ENCODE measurements at places on chromosomes 1 and 21.

DNA sequence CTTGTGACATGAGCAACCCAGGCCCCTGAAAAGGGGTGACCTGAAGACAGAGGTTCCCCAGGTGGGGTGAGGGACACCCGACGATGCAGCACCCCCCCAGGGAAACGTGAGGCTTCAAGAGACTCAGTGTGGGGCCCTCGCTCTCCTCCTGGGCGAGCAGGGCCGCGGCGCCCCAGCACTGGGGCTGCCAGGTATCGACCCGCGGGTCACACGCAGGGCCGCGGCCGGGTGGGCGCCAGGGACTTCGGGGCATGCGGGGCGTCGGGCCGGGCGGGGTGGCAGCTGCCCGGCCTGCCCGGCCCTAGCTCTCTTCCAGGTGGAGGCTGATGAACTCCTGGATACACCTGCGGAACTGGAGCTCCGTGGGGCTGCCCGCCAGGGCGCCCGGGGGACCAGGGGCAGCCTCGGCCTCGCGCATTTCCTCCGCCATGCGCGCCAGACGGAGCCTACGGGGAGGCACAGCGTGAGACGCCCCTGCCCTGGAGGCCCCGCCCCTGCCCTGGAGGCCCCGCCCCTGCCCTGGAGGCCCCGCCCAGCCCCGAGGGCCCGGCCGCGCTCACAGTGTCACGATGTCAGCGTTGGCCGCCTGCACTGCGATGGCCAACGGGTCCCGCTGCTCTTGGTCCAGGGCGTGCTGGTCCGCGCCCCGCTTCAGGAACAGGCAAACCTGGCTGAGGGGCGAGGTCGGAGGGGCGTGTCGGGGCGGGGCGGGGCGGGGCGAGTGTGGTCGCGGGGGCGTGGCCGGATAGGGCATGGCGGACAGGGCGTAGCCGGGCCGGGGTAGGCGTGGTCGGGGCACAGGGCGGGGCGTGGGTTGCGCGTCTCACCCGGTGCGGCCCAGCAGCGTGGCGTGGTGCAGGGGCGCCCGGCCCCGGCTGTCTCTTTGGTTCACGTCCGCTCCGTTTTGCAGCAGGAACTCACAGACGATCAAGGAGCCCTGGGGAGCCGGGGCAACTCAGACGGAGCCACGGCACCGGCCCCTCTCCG is 13.3 kb downstream of the SCNN1D start:
- DNase-seq = no peak

DNA sequence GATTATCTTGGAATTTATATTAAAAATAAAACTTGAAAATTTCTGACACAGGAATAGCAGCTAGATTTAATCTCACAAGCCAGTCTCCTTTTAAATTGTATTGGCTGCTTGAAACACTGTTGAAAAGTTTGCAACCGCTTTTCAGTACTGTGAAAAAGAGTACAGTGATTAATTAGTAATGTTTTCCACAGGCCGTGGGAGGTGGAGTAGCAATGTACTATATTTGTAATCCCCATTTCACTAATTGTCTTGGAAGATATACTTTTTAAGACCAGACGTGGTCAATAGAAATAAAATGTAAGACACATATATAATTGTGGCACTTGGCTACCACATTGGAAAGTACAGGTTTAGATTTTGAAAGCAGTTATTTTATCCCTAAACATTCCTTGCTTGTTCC is 40.8 kb upstream of the MYOCOS start:
- no peak for DNase-seq

GRCh38 chr1:211643324-211644212 is 31.9 kb downstream of the NEK2 start:
- no peak for DNase-seq

GRCh38 chr1:22570140-22570909 is 7.0 kb downstream of the EPHA8 start:
- no peak for DNase-seq

DNA sequence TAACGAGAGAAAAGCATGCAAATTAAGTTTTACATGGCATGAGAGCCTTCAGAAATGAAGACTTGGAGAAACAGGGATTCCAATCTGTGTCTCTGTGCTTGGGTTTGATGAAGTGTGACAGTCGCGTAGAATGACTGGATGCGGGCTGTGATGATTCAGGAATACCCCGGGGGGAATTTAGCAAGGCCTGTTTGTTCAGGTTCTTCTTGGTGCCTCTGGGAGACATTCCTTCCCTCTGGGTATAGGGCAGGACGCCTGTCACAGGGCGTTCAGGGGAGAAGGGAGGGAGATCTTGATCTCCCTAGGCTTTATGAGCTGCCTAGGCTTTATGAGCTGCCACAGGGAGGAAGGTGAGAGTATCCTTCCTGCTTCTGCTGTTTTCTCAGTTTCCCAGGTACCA is 36.6 kb downstream of the DOP1B start:
- no peak for DNase-seq

DNA sequence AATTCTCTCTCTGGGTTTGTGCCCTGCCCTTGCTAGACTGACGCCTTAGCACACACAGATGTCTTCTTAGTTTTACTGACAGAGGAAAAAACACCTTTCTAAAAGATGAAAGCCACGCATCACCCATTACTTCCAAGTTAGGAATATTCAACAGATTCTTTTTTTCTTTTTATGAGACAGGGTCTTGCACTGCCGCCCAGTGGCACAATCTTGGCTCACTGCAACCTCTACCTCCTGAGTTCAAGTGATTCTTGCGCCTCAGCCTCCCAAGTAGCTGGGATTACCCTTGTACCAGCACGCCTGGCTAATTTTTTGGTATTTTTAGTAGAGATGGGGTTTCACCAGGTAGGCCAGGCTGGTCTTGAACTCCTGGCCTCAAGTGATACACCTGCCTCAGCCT is 169.2 kb downstream of the APP start:
- DNase-seq = no peak

- no peak for DNase-seq
Observed at GRCh38 chr1:238608144-238608543, 717.4 kb upstream of the ZP4 start.

DNA sequence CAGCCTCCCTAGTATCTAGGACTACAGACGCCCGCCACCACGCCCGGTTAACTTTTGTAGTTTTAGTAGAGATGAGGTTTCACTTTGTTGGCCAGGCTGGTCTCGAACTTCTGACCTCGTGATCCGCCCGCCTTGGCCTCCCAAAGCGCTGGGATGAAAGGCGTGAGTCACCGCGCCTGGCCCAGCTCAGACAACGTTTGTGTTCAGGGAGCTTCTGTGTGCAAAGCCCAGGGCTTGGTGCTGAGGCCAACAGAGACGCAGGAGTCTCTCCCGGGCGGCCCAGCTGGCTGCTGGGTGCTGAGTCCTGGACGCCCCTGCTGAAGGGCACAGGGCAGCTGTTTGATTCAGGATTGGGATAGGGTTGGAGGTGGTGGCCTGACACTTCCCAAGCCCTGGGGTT is 3.0 kb downstream of the PRKCZ start:
- DNase-seq = no peak

GRCh38 chr1:18473195-18473815 is 7.4 kb upstream of the KLHDC7A start:
- no peak for DNase-seq

DNA sequence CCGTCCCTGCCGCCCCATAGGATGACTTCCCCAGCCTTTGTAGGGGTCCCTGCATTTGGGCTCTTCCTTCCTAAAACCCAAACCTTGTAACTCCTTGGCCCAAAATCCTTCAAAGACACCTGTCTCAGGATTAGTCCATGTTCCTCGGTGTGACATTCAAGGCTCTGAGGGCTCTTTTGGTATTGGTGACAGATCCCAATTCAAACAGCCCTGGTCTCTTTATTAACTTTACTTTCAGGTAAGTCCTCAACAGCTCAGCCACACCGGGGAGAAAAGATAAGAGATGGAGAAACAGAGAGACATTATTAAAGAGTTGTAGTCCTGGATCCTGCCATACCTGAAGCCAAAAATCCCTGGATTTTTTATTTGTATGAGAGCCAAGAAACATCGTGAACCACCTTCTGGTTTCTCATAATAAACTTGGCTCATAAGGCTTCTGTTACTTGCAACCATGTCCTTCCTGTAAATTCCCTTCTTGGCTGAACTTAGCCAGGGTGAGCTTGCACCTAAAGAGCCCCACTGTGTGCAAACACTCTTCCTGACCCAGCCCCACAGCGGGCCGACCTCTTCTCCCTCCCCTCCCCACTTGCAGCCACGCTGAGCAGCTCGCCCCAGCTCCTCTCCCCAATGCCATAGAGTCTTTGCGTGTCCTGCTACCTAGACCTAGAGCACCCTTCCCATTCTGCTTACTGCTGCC is 7.9 kb upstream of the MATN1 start:
- no peak for DNase-seq

DNA sequence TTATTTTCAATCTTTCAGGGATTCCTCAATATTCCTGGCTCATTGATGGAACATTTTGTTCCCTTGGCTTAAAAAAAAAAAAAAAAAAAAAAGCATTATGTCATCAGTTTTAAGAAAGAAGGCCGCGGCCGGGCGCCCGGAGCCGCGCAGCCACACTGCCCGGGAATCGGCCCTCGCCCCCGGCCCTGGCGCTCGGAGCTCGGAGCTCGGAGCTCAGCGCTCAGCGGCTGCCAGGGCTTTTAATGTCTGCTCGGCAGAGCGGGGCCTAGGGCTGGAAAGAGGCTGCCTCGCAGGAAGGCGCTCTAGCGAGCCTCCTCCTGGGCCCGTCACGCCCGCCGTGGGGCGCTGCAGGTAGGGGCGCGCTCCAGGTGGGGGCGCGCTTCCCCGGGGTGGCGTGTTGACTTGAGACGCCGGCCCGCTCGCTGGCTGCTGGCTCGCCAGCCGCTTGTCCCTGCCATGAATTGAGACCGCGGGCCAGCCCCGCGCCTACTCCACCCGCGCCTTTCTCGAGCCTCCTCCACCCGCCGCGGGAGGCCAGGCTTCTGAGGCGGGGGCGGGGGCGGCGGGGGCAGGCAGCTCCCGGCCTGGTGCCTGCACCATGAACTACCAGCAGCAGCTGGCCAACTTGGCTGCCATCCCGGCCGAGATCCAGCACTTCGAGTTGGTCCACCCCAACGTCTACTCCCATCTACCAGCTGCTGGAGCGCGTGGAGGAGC is 5.4 kb upstream of the TDRD5 start:
- DNase-seq = no peak

DNA sequence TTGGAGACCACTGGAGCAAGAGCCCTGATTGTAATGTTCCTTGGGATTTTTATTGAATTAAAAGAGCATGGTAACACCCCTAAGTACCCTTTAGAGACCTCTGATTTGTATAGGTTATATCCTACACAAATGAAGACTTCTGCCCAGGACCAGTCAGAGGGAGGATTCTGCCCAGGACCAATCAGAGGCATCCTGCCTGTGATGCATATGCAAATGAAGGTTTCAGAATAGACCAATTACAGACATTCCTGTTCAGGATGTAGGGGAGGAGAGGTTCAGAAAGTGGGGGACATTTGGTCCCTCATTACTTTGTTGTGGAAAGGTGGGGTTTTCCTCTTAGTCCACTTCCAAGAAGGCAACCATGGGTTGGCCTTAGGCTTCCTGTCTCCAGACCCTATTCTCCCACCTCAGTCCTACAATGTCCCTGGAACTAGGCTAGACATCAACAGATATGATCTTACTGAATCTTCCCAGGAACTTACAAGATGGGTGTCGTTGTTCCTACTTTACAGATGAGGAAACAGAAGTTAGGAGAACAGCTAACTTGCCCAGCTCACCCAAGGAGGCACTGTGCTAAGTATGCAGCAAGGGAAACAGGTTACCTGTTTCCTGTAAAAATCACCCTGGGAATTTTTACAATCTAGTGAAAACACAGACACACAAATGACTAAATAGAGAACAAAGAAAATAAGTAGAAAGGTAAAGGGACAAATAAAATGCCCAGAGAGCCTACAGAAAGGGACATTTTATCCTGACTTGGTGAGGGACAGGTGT is 36.8 kb upstream of the SFPQ start:
- DNase-seq = no peak

- no peak for DNase-seq
Observed at GRCh38 chr1:223010582-223011504, 132.2 kb downstream of the TLR5 start.

DNA sequence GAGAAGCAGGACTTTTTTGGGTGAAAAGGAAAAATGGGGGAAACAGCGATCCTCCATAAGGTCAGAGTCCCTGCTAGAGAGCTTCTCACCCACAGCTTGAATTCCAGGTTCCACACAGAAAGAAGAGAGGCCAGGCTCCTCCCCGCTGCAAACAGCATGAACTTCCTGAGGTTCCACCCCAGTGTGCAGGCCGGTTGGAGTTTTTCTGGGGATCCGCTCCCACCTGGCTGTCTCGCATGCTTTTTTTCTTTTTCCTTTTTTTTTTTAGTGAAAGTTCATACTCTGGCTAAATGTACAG is 595.1 kb upstream of the ZP4 start:
- no peak for DNase-seq

GRCh38 chr1:60872426-60873054 is 209.8 kb upstream of the NFIA start:
- no peak for DNase-seq

- no peak for DNase-seq
Observed at GRCh38 chr1:210364479-210364878, 35.8 kb downstream of the HHAT start.

GRCh38 chr1:10691740-10692125 is 104.7 kb downstream of the CASZ1 start:
- no peak for DNase-seq

GRCh38 chr1:236287757-236288619 is 6.2 kb upstream of the ERO1B start:
- DNase-seq = no peak

GRCh38 chr1:223695941-223696340 is 16.4 kb upstream of the CAPN2 start:
- DNase-seq = no peak

GRCh38 chr1:67618285-67619018 is 66.5 kb upstream of the GADD45A start:
- DNase-seq = no peak

DNA sequence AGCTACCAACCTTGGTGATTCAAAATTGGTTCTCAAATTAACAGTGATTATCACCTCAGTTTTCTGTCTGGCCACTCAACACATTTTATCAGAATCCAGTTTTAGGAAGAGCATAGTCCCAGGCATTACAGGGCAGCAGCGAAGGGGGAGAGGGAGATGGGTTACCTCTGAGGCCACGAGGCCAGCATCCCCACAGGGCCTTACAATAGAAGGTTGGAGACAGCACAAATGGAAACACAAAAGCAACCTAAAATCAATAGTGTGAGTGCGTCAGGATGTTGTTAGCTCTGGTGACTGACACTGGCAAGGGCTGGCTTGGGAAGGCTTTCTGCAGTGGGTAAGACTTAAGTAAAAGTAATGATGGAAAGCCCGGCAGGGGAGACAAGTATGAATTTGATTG is 79.5 kb downstream of the JAK1 start:
- DNase-seq = no peak

DNA sequence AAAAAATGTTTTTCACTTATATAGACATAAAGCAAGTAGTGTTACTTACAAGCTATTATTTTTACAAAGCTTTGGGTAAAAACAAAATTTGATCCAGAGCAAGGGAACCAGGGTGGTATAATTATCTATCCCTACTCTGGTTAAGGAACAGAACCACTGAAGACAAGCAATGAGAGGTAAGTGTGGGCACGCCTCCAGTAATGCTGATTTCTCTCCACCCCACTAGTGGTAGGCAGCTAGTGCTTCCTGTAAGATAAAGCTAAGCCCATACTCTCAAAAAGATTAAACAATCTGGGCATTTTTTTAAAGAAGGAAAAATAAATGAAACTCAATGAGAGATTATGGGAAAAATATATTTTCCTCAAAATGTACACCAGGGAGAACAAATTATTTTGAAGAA is 22.1 kb downstream of the TFB2M start:
- DNase-seq = no peak

- DNase-seq = peak; percentile 60
Observed at GRCh38 chr1:159756397-159756796, 24.4 kb upstream of the DUSP23 start.
